Frontal cortex (tissue), 4 donors: ENCODE measurements at places on chromosomes 3 and 15. TPM values are rescaled to one million over a fixed set of nuclear protein-coding genes. Genes with fewer than 3 reads are reported as not detected.

Gene TBC1D21
- not detected for total RNA-seq

Gene TRMT10C
- total RNA-seq: 54.2 TPM

Gene GOLGA8N
- total RNA-seq: 2.4 TPM

Gene NOX5
- under 0.01 TPM for total RNA-seq

Gene IDH3A
- total RNA-seq: 46.1 TPM

Gene FGF12
- 136 TPM for total RNA-seq

Gene MINAR1
- total RNA-seq: 6.9 TPM

Gene SAXO2
- 4.1 TPM for total RNA-seq

Gene IGSF11
- total RNA-seq: 10.2 TPM

Gene NKIRAS1
- total RNA-seq: 45.7 TPM

Gene PPM1L
- 63.2 TPM for total RNA-seq

DNA sequence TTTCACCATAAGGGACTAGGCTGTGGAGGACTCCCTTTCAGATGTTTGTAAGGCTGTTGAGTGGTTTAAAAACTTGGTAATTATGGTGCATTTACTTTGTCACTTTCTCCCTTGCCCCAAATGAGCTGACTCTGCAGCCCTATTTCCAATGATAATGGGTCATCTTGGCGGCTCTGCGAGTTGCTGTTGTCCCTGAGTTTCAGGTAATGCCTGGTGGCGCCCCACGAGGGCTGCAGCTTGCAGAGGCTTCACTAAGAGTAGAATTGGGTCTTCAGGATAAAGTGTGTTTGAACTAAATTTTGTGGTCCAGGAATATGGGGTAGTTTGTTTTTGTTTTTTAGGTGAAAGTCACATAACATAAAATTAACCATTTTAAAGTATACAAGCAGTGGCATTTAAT is 450.1 kb upstream of the CFAP20DC start:
- DNase-seq: no peak

- DNase-seq: no peak
These were observed 236.2 kb downstream of the TLE3 start for GRCh38 chr15:69861331-69862171.

DNA sequence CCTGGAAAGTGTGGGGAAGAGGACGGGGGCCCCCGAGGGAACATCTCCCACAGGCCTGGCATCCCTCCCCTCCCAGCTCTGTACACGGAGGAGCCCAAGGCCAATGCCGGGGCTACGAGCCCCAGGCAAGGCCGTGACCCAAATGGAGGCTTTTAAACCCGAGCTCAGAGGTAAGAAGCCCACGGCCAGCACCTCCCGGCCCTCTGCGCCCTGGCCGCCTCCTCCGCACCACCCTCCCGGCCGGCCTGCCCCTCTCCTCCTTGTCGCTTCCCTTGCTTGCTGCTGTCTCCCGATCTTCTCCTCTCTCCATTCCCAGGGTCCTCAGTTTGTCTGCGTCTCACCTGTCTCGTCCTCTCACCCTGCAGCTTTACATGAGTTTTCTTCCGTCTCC is 1.3 kb downstream of the MUC4 start:
- DNase-seq: no peak

DNA sequence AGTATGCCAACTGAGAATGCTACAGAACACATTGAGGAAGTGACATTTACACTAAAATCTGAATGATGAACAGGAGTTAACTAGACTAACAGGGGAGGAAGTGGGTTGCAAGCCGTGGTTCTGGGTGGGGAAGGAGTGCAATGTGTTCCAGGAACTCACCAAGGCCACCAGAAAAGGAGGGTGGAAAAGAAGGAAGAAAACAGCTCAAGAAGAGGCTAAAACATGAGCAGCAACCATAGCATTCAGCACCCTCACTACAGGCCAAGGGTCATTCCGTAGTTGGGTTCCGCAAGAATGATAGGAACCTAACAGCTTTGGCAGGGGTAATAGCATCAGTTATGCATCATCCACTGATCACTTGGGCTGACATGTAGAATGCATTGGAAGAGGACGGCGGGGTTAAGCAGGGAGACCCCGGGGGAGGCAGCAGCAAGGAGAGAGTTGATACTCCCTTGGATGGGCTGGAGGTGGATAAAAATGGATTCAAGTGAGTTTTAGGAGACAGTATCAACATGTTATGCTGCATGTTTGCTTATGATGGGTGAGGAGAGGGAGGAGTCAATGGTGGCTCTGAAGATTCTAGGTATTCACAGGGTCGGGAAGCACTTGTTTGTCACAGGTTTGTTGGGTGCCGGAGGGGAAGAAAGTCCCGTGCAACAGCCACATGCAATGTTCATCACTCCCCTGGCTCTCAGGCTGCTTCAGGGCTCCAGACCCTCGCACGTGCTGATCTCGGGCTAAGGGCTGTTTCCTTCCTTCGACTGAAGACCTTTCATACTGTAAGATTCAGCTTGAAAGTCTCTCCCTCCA is 53.2 kb downstream of the LIPC start:
- DNase-seq: no peak

DNA sequence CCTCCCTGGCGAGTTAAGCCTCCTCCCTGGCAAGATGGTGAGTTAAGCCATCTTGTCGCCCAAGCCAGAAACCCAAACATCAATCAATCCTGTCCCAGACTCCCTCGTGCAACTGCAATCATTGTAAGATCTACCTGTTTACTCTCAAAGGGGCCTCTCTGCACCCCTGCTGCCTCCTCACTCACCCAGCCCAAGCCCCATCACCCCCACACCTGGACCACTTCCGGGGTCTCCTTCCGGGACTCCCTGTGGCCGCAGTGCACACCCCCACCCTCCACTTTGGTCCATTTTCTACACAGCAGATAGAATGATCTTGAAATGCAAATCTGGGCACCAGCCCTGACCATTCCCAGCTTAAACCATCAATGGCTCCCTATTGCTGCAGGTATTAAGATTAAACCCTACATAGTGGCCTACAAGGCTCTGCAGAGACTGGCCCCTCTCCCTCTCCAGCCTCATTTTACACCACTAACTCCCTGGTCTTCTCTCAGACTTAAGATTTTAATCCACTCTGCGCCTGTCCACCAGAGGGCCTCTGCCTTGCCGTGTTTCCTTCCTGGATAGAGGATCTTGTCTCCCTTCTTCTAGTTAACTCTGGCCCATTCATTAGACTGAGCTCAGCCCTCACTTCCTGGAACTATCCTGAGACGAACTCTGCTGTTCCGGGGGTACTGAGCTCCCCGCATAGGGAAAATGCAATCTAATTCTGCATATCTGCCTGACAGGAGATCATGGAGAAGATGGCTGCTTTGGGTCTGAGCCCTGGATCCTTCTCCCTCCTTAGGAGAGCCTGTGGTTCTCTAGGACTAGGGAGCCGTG is 41.9 kb upstream of the SLC6A1 start:
- peak; percentile 61 for DNase-seq

- no peak for DNase-seq
These were observed 4.9 kb downstream of the RHOA start for GRCh38 chr3:49406571-49407565.

GRCh38 chr3:197229178-197229577 is 69.2 kb downstream of the DLG1 start:
- DNase-seq: no peak

DNA sequence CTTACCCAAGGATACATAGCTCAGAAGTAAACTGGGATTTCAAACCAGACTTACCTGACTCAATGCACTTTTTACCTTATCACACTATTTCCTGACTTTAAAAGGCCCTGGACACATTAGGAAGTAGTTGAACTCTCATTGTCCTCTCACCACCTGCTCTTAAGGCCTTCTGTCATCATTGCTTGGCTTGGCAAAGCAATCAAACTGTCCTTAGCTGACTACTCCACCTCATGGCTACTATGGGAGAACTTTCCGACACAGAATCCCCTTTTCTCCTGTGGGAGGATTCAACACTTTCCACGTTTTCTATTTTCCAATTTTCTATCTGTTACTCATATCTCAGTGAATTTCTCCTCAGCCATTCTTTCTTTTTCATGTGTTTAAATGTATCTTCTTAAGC is 55.4 kb downstream of the ZNF148 start:
- no peak for DNase-seq

GRCh38 chr3:27253831-27254230 is 115.4 kb downstream of the NEK10 start:
- no peak for DNase-seq

DNA sequence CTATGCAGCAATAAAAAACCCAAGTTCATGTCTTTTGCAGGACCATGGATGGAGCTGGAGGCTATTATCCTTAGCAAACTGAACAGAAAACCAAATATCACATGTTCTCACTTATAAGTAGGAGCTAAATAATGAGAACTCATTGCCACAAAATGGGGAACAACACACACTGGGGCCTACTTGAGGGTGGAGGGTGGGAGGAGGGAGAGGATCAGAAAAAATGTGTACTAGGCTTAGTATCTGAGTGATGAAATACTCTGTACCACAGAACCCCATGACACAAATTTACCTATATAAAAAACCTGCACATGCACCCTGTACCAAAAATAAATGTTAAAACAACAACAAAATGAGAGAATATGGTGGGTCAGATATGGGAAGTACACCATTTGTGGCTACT is 49.6 kb upstream of the AADACL2 start:
- DNase-seq: no peak

- no peak for DNase-seq
These were observed 40.2 kb upstream of the ZBTB20 start for GRCh38 chr3:115187149-115187757.

- no peak for DNase-seq
These were observed 20.6 kb downstream of the RTF1 start for GRCh38 chr15:41437448-41437847.

DNA sequence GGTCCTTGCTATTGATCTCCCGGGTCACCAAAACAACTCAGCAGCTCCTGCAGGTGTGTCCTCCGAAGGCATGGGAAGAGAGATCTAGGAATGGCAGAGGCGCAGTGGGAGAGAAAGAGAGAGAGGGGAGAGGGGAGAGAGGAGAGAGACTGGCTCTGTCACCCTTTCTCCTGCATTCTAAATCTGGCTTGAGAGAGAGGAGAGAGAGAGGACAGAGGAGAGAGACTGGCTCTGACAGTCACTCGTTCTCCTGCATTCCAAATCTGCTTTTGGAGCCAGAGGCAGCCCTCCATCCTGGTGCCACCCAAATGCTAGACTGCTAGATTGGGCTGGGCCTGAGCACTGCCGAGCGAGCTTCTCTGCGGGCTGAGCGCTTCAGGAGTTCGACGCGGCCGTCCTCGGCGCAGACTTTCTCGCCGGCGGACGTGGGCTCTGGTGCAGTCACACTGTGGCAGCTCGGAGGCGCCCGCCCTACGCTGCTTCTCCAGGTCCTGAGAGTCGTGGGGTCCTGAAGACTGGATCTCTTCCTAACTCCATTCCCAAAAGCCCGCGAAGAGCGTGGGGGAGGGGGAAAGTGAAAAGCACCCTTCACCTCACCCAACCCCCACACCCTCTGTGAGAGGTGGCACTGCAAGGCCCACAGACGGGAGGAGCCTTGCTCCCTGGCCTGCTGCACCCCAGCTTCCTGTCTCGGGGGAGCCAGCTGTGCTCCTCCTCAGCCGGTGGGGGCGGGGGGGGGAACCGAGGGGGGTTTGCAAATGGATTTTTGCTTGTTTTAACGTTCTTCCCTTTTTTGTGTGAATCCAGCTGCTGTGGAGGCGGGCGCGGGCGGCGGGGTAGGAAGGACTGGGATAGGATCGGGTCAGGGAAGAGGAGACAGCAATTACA is 222.3 kb downstream of the MEIS2 start:
- DNase-seq: no peak

- DNase-seq: no peak
These were observed 257.5 kb downstream of the LRTM1 start for GRCh38 chr3:54670201-54671000.

- DNase-seq: no peak
These were observed 69.5 kb downstream of the C3orf38 start for GRCh38 chr3:88219138-88219792.

DNA sequence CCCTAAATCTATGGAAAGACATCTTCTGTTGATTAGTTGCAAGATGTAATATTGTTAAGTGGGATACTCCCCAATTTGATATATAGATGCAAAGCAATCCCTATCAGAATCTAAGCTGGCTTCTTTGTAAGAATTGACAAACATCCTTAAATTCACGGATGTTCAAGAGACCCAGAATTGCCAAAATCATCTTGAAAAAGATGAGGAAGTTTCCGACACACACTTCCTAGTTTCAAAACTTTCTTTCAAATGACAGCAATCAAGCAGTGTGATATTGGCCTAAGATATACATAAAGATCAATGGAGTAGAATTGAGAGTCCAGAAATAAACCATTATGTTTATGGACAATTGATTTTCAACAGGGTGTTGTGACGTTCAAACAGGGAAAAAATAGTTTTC is 383.6 kb downstream of the LPP start:
- DNase-seq: no peak

DNA sequence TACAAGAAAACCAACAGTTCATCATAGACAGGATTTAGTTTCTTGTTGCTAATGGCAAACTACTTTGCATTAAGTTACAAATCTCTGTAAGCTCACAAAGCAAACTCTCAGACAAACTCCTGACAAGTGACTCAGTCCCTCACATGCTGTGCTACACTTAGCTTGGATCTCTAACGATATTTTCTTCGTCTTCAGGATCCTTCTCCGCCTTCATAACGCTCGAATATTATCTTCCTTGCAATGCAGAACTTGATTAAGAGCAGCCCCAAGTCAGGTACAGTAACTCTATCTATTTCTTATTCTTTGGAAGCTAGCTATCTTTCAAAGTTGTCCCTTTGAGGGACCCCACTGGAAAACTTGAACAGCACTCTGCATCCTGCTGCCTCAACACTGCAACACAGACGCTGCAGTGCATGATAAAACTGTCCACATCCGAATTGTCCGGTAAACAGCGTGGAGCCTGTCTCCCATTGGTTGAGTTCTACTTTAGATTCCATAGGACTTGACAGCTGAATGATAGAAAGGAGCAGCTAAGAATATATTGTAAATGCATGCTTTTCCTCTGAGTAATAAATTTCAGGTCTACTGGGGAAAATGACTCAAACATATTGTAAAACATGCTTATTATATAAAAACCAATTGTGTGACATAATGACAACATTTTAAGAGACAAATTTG is 61.3 kb downstream of the UACA start:
- DNase-seq: no peak
